Activated T-cell treated with anti-CD3 and anti-CD28 coated beads for 48 hours (primary cell): ENCODE measurements at places on chromosomes 7 and 10.

DNA sequence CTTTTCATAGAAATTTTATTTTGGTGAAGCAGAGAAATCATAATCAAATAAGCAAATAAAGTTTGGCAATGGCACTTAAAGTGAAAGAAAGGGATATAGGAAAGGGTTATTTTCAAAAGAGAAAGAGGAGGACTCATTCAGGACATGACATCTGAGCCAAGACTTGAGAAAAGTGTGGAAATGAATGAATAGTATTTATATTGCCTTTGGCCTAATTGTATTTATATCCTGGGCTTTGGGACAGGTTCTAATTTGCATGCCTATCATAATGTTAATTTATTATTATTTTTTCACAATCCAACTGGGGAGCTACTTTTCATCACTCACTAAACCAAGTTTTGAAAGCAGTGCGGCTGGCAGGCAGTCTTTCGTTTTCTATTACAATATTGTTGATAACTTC, 376.8 kb downstream of the HGF start:
- no peak for DNase-seq

- no peak for DNase-seq
These were observed 31.0 kb downstream of the CHST15 start for GRCh38 chr10:124062390-124062789.

DNA sequence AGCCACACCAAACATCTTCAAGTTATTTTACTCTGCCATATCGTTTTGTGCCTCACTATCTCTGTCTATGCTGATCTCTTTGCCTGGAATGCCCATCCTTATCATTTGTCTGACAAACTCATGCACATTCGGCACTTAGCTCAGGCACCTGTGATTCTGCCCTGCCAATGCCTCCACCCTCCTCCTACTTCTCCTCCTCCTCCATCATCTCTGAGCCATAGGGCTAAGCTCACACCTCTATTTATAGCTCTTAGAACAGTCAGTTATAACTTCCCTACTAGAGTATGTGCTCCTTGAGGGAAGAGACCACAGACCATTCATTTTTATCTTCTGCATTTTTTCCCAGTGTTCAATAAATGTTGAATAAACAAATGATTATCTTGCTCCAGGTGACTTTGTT, 51.2 kb upstream of the CDK13 start:
- DNase-seq, result no peak

DNA sequence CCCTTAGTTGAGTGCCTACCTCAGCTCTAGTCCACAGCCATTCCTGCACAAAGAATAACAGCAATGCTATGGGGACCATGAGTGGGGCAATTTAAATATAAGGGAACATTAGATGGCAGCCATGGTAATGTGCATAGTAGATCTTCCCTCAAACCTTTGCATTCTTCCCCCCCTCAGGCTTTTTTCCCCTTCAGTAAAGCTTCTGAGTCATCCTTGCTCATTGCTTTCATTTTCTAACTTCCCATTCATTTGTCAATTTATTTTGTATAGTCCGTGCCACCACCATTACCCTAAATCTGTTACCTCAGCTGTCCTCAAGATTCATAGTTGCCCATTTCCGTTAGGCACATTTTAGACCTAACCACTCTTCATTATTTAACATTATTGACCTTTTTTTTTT, 10.7 kb downstream of the HECTD2 start:
- DNase-seq, result no peak

GRCh38 chr10:78175444-78176015, 141.9 kb downstream of the RPS24 start:
- DNase-seq, result no peak

DNA sequence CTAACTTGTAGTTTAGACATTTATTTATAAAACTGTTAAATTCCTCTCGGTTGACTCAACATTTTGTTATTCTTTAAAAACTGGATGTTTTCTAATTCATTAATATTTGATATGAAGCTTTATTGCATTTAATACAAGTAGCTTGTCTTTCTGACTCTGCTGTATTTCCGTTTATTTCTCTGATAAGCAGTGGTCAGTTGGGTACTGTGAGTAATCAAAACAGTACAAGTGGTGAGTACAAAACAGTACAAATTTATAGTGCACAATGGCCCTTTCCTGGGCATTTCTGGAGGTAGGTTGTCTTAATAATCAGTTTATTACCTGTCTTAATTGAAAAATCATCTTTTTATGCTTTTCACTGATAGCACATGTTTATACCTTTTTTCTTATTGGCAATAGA, 182.7 kb downstream of the CCSER2 start:
- no peak for DNase-seq

GRCh38 chr7:70704831-70705346, 427.1 kb upstream of the GALNT17 start:
- no peak for DNase-seq

DNA sequence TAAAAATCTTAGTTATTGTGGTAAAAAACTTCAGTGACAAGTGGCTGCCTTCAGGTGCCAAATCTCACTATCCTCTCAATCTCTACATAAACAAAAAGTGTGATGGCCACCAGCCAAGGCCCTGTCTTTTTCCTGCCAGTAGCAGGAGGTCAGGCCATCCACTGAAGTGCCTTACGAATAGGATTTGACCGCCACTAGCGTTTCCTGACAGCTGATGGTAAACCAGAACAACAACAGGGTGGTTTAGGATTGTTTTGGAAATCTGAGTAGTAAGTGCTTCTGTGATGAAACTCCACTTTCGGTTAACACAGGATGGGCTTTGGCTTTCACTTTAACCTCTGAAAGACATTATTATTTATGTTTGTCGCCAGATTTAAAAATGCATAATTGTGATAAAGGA, 55.7 kb upstream of the OGDHL start:
- DNase-seq, result no peak

- no peak for DNase-seq
These were observed 12.9 kb upstream of the CDK6 start for GRCh38 chr7:92849322-92849721.

DNA sequence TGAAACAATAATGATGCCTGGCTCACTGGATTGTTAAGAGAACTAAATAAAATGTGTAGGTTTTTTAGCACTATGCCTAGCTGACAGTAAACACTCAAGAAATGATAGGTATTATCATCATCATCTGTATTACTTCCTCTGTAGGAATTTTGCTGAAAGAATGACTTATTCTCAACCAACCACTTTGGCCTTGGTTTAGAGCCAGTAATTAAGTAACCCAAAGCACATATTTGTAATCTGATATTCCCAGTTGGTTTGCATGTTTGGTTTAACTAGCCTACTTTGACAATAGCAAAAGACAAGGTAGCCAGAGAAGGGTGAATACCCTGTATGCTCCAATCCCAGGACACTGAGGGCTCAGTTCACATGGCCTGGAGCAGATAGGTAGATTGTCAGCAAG, 34.4 kb downstream of the BCAP29 start:
- no peak for DNase-seq

DNA sequence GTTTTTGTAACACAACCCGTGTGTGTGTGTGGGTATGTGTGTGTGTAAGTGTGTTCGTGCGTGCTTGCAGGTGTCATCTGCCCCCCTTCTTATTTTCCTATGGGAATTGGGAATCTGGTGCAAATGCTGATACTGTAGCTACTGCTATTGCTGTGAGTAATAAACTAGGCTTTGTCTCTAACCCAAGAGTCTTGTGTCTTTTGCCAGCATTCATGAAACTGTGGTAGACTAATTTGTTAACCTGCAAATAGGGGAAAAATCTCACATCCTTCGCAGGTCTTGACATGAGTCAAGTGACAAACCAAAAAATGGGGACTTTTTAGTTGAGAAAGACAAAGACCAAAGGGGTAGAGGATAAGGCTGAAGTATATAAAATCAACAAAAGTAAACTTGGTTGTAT, 57.9 kb upstream of the FAM133B start:
- DNase-seq, result no peak

GRCh38 chr10:1157615-1157933, 101.4 kb downstream of the WDR37 start:
- no peak for DNase-seq
